ENCODE measurements at places on chromosomes 5 and 9.

- DNase-seq: peak; percentile 34
Measured at GRCh38 chr5:151224372-151224771, 480 bp upstream of the CCDC69 start.

DNA sequence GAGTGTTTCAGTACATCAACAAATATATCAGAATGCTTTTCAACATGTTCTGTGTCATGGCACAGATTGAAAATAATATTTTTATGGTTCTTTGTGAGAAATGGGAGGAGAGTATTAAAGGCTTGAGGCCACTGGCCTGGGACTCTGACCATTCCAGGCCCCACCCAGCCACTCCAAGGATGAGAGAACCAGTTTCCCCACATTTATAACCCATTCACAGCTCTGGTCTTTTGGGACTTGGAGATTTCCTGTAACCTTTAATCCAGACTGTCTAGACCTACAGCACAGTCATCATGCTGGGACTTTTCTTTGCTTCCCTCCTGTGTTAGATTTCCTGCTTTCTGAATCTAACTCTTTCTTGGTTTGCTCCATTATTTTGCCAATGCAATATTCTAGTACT, 389.6 kb downstream of the KIAA0825 start:
- DNase-seq: no peak

DNA sequence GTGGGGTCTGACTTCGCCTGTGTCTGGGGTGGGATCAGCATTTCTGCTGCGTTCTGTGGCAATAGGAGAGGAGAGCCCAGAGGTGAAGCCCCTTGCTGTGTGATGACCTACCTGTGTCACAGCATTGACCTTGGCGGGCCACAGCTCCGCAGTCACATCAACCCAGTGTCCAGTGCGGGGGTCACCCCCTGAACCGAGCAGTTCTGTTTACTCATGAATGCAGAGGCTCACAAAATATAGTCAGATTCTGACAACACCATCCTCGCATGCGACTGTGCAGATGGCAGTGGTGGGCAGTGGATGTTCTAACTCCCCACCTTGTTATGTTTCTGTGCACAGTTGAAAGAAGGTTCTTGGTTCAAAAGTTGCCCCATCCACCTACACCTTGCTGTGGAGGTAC, 100.1 kb downstream of the ADAMTS16 start:
- DNase-seq: no peak

DNA sequence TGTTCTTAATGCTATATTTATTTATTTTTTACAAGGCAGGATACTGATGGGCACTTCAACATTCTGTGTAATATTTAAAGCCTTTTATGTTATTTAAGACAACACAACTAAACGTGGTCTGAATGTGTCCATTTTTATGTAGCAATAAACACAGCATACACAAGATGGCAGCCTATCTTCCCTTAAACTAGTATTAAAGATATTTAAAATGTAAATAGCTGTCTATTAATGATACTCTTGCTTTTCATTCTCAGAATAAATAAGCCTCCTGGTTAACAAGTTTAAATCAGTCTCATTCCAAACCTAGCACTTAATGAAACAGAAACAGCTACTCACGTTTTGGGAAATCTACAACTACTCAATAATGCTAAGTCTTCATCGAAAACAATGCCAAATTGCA, 315.7 kb downstream of the MCTP1 start:
- peak; percentile 35 for DNase-seq

DNA sequence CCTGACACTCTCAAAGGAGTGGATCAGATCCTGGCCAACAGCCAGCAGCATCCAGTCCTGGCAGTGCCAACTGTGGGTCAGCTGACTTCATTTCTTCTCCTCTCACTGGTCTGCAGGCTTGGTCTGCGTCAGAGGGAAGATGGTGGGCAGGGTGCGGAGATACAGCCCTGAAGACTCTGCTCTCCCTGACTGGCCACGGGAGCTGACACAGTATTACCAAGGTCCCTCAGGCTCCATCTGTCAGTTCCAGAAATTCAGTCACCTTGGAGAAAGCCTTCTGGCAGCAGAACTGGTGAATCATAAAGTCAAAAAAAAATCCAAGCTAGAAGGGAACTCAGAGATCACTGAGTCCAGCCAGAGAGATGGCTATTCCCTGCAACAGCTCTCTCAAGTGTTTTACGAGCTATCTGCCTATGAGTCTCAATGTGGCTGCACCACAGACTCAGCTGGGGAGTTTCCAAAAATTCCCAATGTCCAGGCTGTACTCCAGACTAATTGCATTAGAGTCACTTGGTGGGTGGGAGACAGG, 27.9 kb downstream of the C1QTNF2 start:
- no peak for DNase-seq

DNA sequence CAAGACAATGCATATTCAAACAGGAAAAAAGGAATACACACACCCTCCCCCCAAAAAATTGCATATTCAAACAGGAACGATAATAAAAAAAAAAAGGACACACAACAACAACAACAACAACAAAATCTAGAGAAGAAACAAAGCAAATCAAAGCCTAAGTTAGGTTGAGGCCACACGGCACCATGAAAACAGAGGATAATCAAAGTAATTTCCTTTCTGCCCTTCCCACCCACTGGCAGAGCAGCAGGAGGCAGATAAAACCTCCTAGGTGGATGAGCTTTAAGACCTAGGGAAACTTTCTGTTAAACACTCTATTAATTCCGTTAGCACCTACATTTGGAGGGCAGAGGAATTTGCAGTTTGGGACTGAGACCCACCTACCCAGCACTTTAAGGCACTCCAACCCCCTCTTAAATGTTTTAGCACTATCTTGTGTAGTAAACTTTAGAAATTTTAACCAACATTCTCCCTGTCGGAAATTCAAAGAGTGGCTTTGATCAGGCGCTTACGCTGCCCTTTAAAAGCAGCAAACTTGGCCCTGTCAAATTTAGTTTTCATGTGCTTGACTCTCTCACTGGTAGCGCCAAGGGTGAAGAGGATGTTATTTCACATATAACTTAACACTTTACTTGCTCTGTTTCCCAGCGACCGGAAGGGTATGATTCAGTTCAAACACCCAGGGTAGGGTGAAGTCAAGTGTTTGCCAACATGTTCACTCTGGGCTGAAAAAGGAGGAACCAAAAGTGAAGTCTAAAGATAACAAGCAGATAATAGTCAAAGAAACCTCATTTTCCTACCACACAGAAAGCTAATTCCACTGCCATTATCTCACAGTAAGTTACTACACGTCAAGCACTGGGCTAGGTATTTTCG, 9.2 kb downstream of the ENC1 start:
- peak; percentile 86 for DNase-seq

DNA sequence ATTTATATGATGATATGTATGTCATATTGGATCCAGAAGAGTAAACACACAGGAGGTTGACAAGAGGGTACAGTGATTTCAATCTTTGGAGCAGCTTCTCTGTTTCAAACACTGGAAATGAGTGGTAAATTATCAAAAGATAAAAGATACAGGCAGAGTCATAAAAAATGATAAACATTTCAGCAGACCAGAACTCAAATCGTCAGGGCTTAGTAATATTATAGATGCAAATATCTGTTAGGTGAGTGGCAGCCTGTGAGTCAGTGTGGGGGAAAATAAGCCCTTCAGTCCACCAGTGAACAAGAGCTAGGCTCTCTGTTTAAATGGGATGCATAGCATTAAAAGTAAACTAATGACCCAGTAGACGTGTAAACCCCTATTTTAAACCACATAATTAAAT, 1378.1 kb downstream of the EFNA5 start:
- no peak for DNase-seq

DNA sequence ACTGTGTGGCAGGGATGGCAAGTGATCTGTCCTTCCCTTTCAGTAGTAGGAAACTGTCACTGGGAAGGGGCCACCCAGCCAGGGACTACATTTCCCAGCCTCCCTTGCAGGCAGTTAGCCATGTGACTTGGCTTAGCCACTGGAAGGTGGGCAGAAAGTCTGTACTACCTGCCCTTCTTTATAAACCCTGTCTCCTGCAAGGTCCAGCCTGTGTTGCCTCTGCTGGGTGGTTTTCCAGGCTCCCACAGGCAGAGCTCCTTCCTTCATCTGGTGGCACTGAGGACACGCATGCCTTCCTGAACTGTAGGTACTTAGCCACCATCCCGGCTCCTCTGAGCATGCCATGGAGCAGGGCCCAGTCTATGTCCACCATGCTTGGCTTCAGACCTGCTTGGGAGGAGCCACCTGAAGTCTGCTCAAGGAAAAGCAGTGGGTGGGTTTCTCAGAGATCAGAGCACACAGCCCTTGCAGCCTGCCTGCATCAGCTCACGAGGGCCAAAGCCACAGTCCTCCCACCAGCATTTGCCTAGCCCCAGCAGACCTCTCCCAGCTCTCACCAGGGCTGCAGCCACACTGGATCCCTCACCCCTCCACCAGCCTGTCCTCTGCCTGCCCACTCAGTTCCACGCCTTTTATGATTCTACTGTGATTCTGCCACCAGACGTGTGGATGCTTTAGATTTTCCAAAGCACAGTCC, 16.7 kb upstream of the SLC25A51 start:
- no peak for DNase-seq

- DNase-seq: peak; percentile 54
Measured at GRCh38 chr9:112332214-112332613, 1.2 kb downstream of the PTBP3 start.

- DNase-seq: no peak
Measured at GRCh38 chr9:131534721-131535237, 3.7 kb upstream of the UCK1 start.

GRCh38 chr5:120457839-120458507, 6.1 kb upstream of the PRR16 start:
- DNase-seq: peak; percentile 67

- no peak for DNase-seq
Measured at GRCh38 chr9:95966306-95966705, 90.8 kb downstream of the ERCC6L2 start.

DNA sequence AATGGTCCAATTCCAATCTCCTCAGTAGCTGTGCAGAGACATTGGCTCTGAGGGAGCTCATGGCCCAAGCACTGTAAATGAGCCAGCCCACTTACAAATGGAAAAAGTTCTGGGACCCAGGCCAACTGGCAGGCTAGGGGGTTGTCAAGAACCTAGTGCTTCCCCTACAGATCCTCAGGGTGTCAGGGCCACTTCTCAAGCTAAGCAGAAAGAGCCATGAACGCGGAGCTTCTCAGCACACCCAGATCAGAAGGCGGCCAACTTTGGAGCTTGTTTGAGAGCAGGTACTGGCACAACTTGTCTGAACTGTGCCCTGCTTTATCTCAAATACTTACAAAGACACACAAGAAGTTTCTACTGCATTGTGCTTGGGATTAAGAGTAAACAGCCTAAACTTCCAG, 17.5 kb downstream of the TLE1 start:
- DNase-seq: no peak

GRCh38 chr9:35258660-35259474, 97.1 kb downstream of the UNC13B start:
- DNase-seq: peak; percentile 51

GRCh38 chr9:38047301-38048251, 21.5 kb downstream of the SHB start:
- peak; percentile 48 for DNase-seq

- no peak for DNase-seq
Measured at GRCh38 chr5:156655732-156656131, 194.4 kb upstream of the PPP1R2B start.

- DNase-seq: no peak
Measured at GRCh38 chr9:108709997-108710396, 145.8 kb downstream of the ACTL7B start.

GRCh38 chr9:124251605-124252378, 6.0 kb upstream of the NEK6 start:
- no peak for DNase-seq

DNA sequence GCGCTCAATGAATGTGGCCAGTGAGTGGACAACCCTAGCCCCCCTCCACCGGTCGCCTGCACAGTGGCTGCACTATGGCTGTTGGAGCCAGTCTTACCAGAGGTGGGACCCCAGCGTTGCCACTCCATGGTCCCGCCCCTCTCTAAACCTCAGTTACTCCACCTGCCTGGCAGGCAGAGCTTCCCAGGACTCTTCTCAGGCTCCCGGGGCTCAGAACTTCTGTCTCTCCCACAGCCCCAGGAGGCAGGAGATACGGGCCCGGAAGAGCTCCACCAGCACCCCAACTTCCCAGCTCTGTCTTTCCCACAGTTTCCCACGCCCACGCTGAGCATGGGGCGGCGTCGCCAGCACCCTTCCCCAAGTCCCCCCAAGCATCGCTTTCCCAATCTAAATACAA, 975 bp downstream of the RASGEF1C start:
- no peak for DNase-seq

DNA sequence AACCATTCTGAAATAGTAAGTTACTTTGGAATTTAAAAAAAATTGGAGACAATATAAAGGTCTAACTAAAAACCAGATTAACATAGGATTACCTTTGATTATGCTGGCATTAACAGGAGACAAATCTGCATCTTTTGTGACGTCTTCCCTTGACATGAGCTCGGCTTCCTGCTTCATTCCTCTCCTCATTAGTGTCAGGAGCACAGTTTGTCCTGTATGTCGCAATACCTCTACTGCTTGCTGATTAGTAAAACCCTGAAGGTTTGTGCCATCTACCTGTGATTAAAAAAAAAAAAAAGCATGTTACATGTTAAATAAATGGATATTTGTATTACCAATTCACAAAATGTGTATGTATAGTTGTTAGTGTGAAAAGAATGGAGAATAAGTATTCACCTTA, 73.7 kb downstream of the MPDZ start:
- DNase-seq: no peak

GRCh38 chr9:27659571-27659970, 86.3 kb upstream of the C9orf72 start:
- DNase-seq: no peak

DNA sequence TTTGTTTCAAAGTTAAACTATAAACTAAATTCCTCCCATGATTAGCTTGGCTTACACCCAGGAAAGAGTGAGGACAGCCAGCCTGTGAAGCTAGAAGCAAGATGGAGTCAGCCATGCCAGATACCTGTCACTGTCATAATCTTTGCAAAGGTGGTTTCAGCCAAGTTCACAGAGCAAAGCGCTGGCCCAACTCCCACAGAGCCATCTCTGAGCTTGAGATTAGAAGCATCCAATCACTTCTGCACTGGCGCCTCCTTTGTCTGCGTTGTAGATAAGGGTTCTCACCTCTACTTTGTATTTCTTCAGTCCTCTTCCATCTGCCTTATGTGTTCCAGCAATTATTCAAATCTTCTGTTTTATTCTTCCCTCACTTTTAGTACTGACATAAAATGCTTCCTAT, 119.4 kb upstream of the ACO1 start:
- DNase-seq: no peak
